ENCODE measurements at places on chromosomes 7 and 10.

GRCh38 chr7:100489824-100490223 lies 6.1 kb downstream of the NYAP1 start:
- no peak for DNase-seq

- no peak for DNase-seq
These were observed 134.2 kb downstream of the RALA start for GRCh38 chr7:39757604-39758003.

GRCh38 chr7:151549644-151550043 lies 29.9 kb upstream of the RHEB start:
- DNase-seq: no peak

GRCh38 chr7:32289651-32290414 lies 200.3 kb downstream of the LSM5 start:
- DNase-seq: peak; percentile 26

Measured in left cardiac atrium (tissue), 4 donors.